Panc1 (cell line): ENCODE measurements at places on chromosomes 3 and 15.
A peak's percentile ranks its signal among the peaks of the same experiment; 100 is the strongest.

GRCh38 chr15:39578851-39579486 is 1.9 kb upstream of the THBS1 start:
- H3K27me3 ChIP-seq, result peaks cover 4% of the 10 kb centered on the region
- H3K36me3 ChIP-seq, result no peaks in the 10 kb centered on the region
- H3K27ac ChIP-seq, result no peak overlapping the region
- no peaks in the 10 kb centered on the region for H3K4me1 ChIP-seq

- H3K27me3 ChIP-seq, result no peaks in the 10 kb centered on the region
- no peaks in the 10 kb centered on the region for H3K36me3 ChIP-seq
- DNase-seq, result no peak
Observed at GRCh38 chr15:95142531-95142930, 911.2 kb downstream of the MCTP2 start.

DNA sequence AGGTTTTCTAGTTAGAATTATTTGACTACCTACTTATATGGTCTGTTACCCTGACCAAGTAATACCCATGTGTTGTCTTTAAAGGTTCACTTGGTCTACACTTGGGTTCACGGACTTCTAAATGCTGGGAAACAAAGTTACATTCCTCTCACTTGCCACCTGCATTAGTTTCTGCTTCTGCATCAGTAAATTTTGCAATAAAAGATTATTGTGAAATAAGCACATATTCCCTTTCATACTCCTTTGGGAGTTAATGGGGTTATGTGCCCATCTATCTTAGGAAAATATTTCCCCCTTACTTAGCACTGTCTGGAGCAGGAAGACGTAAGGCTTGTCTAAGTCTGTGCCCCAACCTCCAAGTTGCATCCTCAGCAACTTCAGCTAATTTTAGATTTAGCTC is 160.7 kb downstream of the FRMD5 start:
- DNase-seq, result no peak
- no peaks in the 10 kb centered on the region for H3K27me3 ChIP-seq

DNA sequence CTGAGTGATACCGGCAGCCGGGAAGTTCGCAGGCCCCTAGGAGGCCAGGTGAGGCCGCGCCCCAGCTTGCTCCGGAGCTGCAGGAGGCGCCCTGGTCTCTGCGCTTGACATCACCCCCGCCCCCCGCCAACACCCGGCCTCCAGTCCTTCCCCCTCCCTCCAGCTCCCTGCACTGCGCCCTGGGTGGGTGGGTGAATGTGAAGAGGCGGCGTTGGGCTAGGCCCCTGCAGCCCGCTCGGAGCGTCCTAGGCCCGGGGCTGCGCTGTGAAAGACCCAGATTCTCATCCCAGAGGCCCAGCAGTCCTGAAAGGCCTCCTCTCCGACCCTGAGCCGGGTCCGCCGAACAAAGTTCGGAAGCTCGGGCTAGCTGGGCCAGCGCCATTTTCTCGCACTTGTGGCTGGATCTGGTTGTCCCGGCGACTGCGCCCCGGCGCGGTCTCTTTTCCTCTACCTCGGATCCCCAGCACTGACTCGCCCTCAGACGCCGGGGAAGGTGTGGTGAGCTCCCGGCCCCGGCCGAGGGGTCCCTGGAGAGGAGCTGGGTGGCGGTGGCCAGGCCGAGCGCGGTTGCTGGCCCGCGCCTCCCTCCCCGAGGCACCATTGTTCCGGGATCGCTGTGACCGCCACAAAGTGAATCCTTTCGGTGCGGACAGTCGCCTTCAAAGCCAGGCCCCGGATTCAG is 12.9 kb downstream of the ZIC4 start:
- H3K4me3 ChIP-seq, result peak overlapping the region; percentile 17; the same call in 1 of the 2 replicates
- no peaks in the 10 kb centered on the region for H3K36me3 ChIP-seq
- DNase-seq, result no peak
- no peak overlapping the region for H3K27ac ChIP-seq
- no peaks in the 10 kb centered on the region for H3K27me3 ChIP-seq

GRCh38 chr3:158134363-158134762 is 24.5 kb downstream of the RSRC1 start:
- no peak overlapping the region for H3K4me3 ChIP-seq
- DNase-seq, result no peak
- no peaks in the 10 kb centered on the region for H3K27me3 ChIP-seq
- H3K27ac ChIP-seq, result no peak overlapping the region
- H3K36me3 ChIP-seq, result peaks cover 3% of the 10 kb centered on the region; the same call in 1 of the 2 replicates
- H3K4me1 ChIP-seq, result no peaks in the 10 kb centered on the region

DNA sequence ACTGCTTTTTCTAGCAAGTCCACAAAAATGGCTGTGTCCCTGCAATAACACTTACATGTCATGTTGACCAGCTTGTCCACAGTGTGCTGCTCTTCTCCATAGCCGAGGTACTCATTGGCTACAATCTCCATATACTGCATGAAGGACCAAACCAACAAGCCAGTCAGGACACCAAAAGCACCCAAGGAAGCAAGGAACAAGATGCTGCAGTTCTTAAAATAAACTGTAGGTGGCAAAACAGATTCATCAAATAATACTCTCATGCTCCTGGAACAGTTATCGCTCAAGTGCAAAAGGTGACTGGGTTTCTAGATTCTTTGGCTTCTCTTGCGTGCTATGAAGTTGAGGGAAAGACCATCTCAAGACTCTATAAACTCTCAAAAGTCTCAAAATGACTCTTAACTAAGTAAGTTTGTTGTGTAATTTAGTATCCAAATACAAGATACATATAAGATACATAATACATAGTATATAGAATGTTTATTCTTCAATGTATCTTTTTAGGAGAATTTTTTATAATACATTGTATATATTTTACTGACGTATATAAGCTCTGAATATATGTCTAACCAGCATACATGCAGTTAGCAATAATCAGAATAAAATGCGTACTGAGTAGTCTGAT is 57.0 kb downstream of the NEK10 start:
- H3K36me3 ChIP-seq, result no peaks in the 10 kb centered on the region
- H3K27me3 ChIP-seq, result no peaks in the 10 kb centered on the region
- no peak overlapping the region for H3K4me3 ChIP-seq
- peak overlapping the region; percentile 78 for H3K27ac ChIP-seq

DNA sequence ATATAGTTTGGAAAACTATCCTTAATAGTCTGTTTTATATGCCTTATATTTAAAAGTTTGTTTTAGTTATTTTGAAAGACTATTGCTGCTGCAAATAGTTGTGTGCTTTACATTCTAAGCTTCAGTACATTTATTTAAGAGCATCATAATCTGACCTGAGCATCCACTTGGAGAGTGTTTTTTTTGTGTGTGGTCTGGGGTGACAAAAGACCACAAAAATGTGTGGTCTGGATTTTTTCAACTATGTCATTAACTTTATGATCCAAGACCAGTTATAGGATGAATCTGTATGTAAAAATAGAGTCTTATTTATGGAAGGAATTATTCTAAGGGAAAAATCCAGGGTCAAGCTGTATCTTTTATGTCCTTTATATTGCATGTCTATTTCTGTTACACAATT is 77.4 kb downstream of the SLTM start:
- H3K36me3 ChIP-seq, result no peaks in the 10 kb centered on the region
- H3K27ac ChIP-seq, result no peak overlapping the region
- no peaks in the 10 kb centered on the region for H3K4me1 ChIP-seq
- no peaks in the 10 kb centered on the region for H3K27me3 ChIP-seq

DNA sequence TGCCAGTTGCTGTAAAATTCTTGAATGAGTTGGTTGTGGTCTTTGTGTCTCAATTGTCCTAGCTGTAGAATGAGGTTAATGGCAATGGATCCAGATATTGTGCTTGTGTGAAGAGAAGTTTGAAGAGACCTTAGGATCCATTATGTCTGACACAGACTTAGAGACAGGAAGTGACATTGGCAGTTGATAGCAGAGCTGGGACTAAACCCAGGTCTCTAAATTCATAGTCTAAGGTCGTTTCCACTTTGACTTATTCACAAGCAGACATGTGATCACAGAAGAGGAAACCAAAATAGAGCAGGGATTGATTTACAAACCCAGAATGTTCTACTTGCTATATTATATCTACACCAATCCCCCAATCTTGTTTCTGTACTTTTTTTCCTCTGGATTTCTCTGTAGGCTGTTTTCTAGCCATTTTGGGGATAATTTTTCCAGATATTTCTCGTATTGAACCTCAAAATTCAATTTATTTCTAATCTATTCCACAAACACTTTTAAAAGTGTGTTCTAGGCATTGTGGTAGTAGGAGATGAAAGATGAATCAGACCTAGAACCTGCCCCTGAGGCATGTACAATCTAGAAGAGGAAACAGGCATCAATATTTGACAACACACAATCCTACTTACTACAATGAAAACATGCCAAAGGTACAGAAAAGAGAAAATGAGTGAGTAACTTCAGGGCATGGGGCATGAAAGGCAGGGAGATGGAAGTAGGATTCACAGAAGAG is 123.3 kb downstream of the NFKBIZ start:
- no peak for DNase-seq
- no peaks in the 10 kb centered on the region for H3K4me1 ChIP-seq
- H3K27ac ChIP-seq, result no peak overlapping the region
- no peak overlapping the region for H3K4me3 ChIP-seq

DNA sequence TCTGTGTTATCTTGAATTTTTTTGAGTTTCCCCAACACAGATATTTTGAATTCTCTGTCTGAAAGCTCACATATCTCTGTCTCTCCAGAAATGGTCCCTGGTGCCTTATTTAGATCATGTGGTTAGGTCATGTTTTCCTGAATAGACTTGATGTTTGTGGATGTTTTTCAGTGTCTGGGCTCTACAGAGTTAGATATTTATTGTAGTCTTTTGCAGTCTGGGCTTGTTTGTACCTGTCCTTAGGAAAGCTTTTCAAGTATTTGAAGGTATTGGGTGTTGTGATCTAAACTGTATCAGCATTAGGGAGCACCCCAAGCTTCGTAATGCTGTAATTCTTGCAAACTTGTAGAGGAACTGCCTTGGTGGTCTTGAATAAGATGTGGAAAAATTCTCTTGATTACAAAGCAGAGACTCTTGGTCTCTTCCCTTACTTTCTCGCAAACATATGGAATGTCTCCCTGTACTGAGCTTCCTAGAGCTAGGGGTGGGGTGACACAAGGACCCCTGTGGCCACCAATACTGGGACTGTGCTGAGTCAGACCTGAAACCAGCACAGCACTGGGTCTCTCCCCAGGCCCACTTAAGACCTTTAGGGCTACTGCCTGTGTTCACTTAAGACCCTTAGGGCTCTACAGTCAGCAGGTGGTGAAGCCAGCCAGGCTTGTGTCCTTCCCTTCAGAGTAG is 26.5 kb downstream of the TM4SF18 start:
- H3K36me3 ChIP-seq, result no peaks in the 10 kb centered on the region
- no peak for DNase-seq
- H3K4me3 ChIP-seq, result no peak overlapping the region
- H3K27me3 ChIP-seq, result no peaks in the 10 kb centered on the region
- H3K4me1 ChIP-seq, result peaks cover 6% of the 10 kb centered on the region
- peak overlapping the region; percentile 99 for H3K27ac ChIP-seq

- H3K4me3 ChIP-seq, result no peak overlapping the region
- no peaks in the 10 kb centered on the region for H3K36me3 ChIP-seq
- peaks cover 9% of the 10 kb centered on the region for H3K27me3 ChIP-seq
- DNase-seq, result peak; percentile 10
- no peaks in the 10 kb centered on the region for H3K4me1 ChIP-seq
Observed at GRCh38 chr3:182618085-182618732, 175.1 kb upstream of the ATP11B start.

GRCh38 chr3:136750897-136751315 is 1.3 kb downstream of the STAG1 start:
- H3K27ac ChIP-seq, result peak overlapping the region; percentile 99
- peak overlapping the region; percentile 65 for H3K4me3 ChIP-seq
- H3K36me3 ChIP-seq, result no peaks in the 10 kb centered on the region; the same call in 1 of the 2 replicates
- peaks cover 36% of the 10 kb centered on the region for H3K4me1 ChIP-seq
- H3K27me3 ChIP-seq, result no peaks in the 10 kb centered on the region
- DNase-seq, result no peak
